ENCODE measurements at places on chromosomes 7 and 10. TPM values are rescaled to one million over a fixed set of nuclear protein-coding genes. Genes with fewer than 3 reads are reported as not detected.

- no peak overlapping the region for H3K27ac ChIP-seq
- no peaks in the 10 kb centered on the region for H3K36me3 ChIP-seq
- peaks cover 12% of the 10 kb centered on the region for H3K27me3 ChIP-seq
- no peak for DNase-seq
Measured at GRCh38 chr10:17427666-17428350, 26.6 kb downstream of the ST8SIA6 start.

Gene SGCE
- polyA plus RNA-seq: 72.3 TPM

DNA sequence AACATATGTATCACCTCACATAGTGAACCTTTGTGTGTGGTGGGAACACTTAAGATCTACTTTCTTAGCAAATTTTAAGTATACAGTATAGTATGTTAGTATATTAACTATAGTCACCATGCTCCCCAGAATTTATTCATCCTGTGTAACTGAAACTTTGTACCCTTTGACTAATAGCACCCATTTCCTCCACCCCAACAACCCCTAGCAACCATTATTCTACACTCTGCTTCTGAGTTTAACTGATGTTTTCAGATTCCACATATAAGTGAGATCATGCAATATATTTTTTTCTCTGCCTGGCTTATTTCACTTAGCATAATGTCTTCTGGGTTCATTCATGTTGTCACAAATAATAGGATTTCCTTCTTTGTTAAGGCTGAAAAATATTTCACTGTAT is 6.9 kb upstream of the VWDE start:
- H3K4me3 ChIP-seq: no peak overlapping the region
- no peaks in the 10 kb centered on the region for H3K27me3 ChIP-seq
- DNase-seq: no peak
- no peak overlapping the region for H3K27ac ChIP-seq

DNA sequence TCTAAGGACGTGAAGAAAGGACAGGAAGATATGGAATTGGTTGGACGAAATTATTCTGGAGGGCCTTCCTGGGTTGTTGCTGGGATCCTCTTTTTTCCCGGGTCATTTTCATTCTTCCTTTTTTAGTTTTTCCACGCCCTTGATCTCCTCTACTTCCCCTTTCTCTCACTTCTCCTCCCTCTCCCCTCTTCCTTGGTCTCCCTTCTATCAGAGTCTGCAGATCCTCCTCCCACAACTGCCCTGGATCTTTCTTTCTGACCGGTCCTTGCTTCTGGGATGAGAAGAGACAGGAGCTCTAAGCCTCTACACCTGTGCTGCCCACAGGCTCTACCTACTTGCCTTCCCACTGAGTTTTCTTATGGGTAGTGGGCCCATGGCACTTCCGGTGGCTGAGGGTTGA is 103.7 kb upstream of the RELN start:
- DNase-seq: no peak
- no peak overlapping the region for H3K27ac ChIP-seq
- no peaks in the 10 kb centered on the region for H3K4me1 ChIP-seq
- H3K27me3 ChIP-seq: no peaks in the 10 kb centered on the region

DNA sequence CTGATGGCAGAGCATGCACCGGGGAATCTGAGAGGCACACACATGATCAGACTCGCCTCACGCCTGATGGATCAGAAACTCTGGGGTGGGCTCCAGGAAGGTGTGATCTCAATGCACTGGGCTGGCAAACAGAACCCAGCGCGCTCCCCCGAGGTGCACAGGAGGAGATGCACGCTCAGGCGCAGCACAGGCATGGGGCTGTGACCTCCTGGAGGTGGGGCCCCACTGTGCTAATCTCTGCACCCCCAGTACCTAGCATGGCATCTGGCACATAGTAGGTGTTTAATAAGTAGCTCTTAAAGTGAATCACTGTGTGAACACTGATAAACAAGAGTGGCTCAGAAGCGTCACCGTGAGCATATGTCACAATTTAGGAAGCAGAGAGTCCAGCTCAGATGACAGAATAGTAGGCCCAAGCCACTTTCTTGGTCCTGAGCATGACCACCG is 57.9 kb downstream of the PROSER2 start:
- H3K4me3 ChIP-seq: no peak overlapping the region
- DNase-seq: no peak
- H3K27me3 ChIP-seq: no peaks in the 10 kb centered on the region
- H3K4me1 ChIP-seq: peaks cover 5% of the 10 kb centered on the region

DNA sequence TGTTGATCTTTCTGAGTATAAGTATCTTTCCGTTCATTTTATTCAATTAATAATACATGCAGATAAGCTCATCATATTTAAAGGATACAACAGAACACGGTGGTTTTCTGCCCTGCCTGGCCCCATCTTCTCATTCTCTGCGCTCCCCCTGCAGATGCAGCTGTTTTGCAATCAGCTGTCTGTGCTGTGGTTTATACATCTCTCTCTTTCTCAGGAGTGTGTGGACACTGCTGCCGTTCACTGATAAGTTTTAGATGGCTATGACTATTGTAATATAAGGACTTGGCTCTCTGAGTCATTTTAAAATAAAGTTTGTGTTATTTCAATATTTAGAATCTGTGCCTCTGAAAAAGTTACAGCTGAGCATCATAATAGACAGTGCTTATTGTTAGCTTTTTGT is 54.5 kb downstream of the CUL1 start:
- peak; percentile 18 for DNase-seq
- H3K4me1 ChIP-seq: no peaks in the 10 kb centered on the region
- H3K36me3 ChIP-seq: no peaks in the 10 kb centered on the region
- no peak overlapping the region for H3K27ac ChIP-seq
- no peak overlapping the region for H3K4me3 ChIP-seq

DNA sequence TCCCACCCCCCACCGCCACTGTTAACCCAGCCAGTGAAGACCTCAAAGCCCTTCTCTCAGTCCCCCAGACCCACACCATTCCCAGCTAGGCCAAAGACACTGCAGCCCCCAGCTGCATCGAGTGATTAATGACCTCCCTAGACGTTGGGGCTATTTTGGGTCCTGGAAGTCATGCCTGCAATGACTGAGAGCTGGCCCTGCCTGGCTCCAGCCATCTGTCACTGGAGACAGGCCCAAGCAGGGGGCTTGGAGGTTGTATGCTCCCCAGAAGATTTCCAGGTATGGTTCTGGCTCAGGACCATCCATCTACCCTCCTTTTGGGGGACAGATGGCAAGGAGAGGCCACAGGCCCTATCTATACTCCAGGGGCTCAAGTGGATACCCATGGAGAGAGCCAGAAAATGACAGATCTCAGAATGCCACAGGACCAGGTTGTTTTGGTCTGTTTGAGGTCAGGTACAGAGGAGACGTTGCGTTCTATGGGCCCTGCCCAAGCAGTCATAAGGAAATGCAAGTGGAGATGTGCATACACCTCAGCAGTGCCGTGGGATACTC is 5.1 kb downstream of the KCNIP2 start:
- H3K4me3 ChIP-seq: no peak overlapping the region
- DNase-seq: no peak
- no peaks in the 10 kb centered on the region for H3K27me3 ChIP-seq
- H3K27ac ChIP-seq: no peak overlapping the region

GRCh38 chr7:98423043-98423442 is 22.2 kb upstream of the BAIAP2L1 start:
- H3K4me3 ChIP-seq: no peak overlapping the region
- peaks cover 10% of the 10 kb centered on the region for H3K4me1 ChIP-seq
- H3K27ac ChIP-seq: no peak overlapping the region
- DNase-seq: peak; percentile 26
- no peaks in the 10 kb centered on the region for H3K36me3 ChIP-seq
- no peaks in the 10 kb centered on the region for H3K27me3 ChIP-seq

GRCh38 chr7:73433924-73434700 is 534 bp downstream of the FZD9 start:
- peak overlapping the region; percentile 45 for H3K4me3 ChIP-seq
- H3K36me3 ChIP-seq: peaks cover 1% of the 10 kb centered on the region
- no peak for DNase-seq
- H3K4me1 ChIP-seq: no peaks in the 10 kb centered on the region

DNA sequence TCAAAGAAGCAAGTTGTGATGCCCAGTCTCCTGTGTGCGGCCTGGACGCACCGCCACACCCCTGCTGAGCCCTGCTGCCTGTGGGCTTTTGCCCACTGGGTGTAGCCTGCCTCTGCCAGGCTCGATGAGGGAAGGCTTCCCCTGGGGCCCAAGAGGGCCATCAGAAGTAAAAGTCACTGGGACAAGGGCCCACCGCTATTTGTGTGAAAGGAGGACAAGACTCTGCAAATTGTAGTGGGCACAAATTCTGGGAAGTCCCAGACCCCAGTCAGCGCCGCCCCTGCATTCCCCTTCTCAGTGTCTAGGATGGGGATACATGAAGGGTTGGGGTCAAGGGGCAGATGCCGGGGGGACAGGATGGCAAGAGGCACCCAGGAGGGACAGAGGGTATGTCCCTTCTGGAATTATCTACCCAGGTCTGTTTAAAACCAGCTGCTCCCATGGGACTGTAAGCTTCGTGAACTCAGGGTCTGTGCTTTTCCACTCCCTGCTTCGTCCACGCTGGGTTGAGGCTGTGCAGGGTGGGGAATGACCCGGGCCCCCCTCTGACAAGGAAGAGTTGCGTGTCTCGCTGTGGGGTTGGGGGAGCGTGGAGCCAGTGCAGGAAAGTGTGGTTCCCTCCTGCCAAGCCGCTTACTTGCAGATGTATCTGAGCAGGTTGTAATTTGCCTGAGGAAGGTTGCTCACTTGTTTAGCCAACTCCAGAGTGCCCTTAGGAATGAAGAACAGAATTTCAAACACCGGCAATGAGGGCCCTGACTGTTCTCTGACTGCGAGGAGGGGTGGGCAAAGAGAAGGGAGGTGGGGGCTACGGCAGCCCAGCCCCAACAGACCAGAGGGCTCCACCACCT is 147.2 kb downstream of the MAPK8 start:
- no peak for DNase-seq
- no peak overlapping the region for H3K27ac ChIP-seq
- peaks cover 11% of the 10 kb centered on the region for H3K4me1 ChIP-seq

Gene CCZ1B
- polyA plus RNA-seq: 45.0 TPM

DNA sequence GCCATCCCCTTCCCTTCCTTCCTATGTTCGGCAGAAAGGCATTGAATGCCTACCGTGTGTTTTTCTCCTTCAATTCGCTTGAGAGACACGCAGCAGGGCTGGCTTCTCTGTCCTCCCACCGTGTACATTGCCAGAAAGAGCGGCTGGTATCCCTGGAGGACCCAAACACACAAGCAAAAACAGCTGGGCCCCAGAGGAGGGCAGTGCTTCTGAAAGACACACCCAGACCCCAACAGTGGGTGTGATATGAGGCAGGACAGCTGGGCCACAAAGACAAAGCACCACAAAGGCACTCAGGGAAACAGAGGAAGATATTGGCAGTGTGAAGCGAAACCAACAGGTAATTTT is 133.1 kb upstream of the SH2B2 start:
- H3K27ac ChIP-seq: no peak overlapping the region
- H3K36me3 ChIP-seq: no peaks in the 10 kb centered on the region
- H3K27me3 ChIP-seq: no peaks in the 10 kb centered on the region
- H3K4me1 ChIP-seq: no peaks in the 10 kb centered on the region
- no peak overlapping the region for H3K4me3 ChIP-seq

DNA sequence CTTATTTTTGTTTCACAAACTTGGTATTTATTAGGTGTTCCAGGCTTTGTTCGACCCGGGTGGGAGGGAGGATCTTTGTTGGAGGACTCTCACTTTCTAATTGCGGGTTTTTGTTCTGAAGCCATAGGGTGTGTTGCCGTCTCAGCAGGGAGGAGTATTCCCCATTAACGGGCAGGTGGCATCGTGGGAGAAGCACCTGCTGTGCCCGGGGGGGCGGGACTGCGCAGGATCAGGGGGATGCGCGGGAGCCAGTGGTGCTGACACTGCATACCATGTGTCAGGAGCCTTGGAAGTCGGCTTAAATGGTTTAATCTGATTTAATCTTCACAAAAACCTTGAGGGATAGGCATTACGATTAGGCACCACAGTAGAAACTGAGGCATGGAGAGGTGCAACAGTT is 113.0 kb downstream of the MGMT start:
- no peaks in the 10 kb centered on the region for H3K27me3 ChIP-seq
- DNase-seq: no peak
- no peaks in the 10 kb centered on the region for H3K4me1 ChIP-seq

DNA sequence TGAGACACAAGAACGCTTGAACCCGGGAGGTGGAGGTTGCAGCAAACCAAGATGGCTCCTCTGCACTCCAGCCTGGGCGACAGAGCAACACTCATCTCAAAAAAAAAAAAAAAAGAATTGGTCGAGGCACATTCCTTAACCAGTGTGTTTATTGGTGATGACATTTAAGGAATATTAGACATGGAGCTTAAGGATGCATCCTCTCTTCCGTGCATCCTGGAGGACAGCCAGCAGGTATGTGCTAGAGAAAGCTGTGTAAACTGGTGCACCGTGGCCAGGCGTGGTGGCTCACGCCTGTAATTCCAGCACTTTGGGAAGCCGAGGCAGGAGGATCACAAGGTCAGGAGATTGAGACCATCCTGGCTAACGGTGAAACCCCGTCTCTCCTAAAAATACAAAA is 11.8 kb downstream of the ZKSCAN1 start:
- H3K27me3 ChIP-seq: no peaks in the 10 kb centered on the region
- H3K4me3 ChIP-seq: no peak overlapping the region
- DNase-seq: no peak
- H3K4me1 ChIP-seq: no peaks in the 10 kb centered on the region
- H3K36me3 ChIP-seq: peaks cover 21% of the 10 kb centered on the region

DNA sequence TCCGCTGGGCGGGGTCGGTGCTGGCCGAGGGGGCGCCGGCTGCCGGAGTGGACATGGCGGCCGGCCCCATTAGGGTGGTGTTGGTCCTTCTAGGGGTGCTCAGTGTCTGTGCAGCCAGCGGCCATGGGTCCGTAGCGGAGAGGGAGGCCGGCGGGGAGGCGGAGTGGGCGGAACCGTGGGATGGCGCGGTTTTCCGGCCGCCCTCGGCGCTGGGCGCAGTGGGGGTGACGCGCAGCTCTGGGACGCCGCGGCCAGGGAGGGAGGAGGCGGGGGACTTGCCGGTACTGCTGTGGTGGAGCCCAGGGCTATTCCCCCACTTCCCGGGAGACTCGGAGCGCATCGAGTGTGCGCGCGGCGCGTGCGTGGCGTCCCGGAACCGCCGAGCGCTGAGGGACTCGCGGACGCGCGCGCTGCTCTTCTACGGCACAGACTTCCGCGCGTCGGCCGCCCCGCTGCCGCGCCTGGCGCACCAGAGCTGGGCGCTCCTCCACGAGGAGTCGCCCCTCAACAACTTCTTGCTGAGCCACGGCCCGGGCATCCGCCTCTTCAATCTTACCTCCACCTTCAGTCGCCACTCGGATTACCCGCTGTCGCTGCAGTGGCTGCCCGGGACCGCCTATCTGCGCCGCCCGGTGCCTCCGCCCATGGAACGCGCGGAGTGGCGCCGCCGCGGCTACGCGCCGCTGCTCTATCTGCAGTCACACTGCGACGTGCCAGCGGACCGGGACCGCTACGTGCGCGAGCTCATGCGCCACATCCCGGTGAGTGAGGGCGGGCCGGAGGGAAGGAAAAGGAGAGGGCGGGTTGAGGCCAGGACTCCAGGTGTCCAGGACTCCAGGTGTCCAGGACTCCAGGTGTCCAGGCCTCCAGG is 9.3 kb upstream of the CHCHD1 start:
- H3K36me3 ChIP-seq: peaks cover 27% of the 10 kb centered on the region
- DNase-seq: peak; percentile 78
- peaks cover 15% of the 10 kb centered on the region for H3K4me1 ChIP-seq
- peak overlapping the region; percentile 91 for H3K4me3 ChIP-seq
- H3K27ac ChIP-seq: peak overlapping the region; percentile 96
